Activated naive CD8-positive, alpha-beta T cell treated with anti-CD3 and anti-CD28 coated beads for 36 hours (primary cell): ENCODE measurements at places on chromosomes 4 and X. TPM values are rescaled to one million over a fixed set of nuclear protein-coding genes. Genes with fewer than 3 reads are reported as not detected.
A peak's percentile ranks its signal among the peaks of the same experiment; 100 is the strongest.

DNA sequence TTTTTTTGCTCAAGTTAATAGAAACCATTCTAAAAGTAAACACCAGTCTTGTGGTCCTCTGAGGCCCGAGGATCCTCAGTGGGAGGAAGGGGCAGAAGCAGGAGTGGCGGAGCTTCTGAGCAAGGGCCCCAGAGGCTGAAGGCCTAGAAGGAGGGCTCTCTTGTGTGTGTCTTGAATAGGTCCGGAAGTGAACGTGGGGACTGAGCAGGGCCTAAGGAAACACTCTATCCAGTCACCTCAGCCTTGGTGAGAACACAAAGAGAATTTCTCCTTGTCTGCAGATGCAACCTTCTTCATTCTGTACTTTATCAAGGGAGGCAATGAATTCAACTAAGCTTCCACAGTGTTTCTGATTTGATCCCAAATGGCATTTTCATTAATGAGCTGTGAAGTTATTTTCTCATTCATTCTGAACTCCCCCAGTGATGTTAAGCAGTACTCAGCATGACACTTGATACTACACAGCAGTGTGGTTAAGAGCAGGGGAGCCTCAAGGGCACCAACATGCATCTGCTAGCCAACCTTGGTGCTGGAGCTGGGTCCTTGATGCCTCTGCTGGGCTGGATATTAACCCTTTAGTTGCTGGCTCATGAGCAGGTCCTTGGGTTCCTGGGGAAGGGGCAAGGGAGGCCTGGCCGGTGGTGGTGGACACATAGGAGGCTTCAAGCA lies 64.7 kb downstream of the RBM47 start:
- no peaks in the 10 kb centered on the region for H3K36me3 ChIP-seq
- no peaks in the 10 kb centered on the region for H3K27me3 ChIP-seq
- H3K27ac ChIP-seq, result no peak overlapping the region
- DNase-seq, result no peak
- no peak overlapping the region for H3K4me3 ChIP-seq

The DOK7 gene
- total RNA-seq, result not detected

DNA sequence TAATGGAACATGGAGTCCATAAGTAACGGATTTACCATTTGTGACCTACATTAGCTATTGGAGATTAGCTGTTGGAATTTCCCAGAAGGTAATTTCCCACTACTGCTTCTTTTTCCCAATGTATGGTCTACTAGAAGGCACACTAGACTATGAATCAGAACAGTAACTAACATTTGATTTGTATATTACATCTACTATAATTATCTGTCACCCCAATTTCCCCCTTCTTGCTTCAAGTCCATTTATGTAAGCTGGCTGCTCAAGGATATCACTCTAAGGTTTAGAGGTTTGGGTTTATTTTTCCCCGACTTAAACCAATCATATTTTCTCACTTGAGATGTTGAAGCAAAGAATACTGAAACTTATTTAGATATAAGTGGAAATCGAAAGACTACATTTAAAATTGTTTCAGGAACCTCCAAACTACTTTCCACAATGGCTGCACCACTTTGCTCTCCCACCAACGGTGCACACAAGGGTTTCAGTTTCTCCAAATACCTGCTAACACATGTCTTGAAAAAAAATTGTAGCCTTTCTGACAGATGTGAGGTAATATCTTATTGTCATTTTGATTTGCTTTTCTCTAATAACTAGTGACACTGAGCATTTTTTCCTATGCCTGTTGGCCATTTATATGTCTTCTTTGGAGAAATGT lies 33.3 kb upstream of the H2AZ1 start:
- no peaks in the 10 kb centered on the region for H3K4me1 ChIP-seq
- no peaks in the 10 kb centered on the region for H3K36me3 ChIP-seq
- no peaks in the 10 kb centered on the region for H3K27me3 ChIP-seq
- no peak overlapping the region for H3K27ac ChIP-seq
- H3K4me3 ChIP-seq, result no peak overlapping the region
- no peak for DNase-seq

GRCh38 chr4:141845901-141846300 lies 209.5 kb downstream of the IL15 start:
- DNase-seq, result no peak
- H3K36me3 ChIP-seq, result no peaks in the 10 kb centered on the region
- no peak overlapping the region for H3K4me3 ChIP-seq
- H3K27me3 ChIP-seq, result no peaks in the 10 kb centered on the region
- H3K27ac ChIP-seq, result no peak overlapping the region
- H3K4me1 ChIP-seq, result no peaks in the 10 kb centered on the region

The CACNA1F gene
- 0.72 TPM for total RNA-seq

DNA sequence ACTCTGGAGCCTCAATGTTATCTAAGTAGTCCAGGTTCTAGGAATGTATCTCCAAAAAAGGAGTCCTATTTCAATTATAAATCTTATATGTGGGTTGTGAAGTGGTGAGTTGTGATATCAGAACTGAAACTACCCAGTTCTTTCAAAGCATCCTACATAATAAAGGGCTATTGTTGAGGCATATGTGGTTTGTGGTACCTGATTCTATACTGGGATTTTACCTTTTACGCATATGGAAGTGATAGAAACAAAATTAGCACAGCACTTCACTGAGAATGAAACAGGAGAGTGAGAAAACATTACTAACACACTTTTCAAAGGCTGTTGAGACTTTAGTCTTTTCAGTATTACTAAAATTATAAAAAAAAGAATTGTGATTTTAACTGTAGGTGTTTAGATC lies 417.7 kb upstream of the GALNT7 start:
- no peaks in the 10 kb centered on the region for H3K27me3 ChIP-seq
- no peaks in the 10 kb centered on the region for H3K36me3 ChIP-seq
- DNase-seq, result no peak

The TEX13D gene
- not detected for total RNA-seq

DNA sequence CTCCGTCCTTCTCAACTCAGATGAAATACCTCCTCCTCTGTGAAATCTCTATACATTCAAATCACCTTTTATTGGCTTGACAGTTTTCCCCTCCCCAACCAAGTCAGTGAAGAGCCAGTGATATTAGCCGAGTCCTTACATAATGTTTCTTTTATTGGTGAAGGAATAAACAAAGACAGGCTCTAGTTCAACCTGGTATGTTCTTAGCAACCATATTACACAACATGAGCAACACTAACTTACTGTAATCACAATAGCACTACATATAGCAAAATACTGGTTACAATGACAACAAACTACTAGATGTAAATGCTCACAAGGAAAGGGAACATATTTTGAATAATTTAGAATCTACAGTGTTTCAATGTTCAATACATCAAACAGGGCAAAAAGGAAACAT lies 19.9 kb downstream of the DHX15 start:
- no peaks in the 10 kb centered on the region for H3K27me3 ChIP-seq
- H3K36me3 ChIP-seq, result peaks cover 68% of the 10 kb centered on the region
- no peak overlapping the region for H3K4me3 ChIP-seq
- H3K27ac ChIP-seq, result no peak overlapping the region
- peaks cover 48% of the 10 kb centered on the region for H3K4me1 ChIP-seq
- no peak for DNase-seq

DNA sequence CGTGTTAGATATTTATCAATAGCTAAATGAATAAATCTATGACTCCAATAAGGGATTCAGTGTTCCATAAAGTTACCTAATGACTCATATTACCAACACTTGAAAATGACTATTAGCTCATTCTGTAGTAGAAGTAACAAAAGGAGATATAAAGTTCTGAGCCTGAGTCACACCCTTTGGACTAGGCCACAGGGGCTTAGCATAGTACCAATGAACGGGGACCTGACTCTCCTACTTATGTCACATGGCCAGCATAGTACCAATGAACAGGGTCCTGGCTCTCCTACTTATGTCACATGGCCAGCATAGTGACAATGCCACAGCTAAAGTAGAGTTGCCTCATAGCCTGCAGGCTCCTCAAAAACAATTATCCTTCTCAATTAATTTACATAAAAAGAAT lies 43.7 kb downstream of the MAGEB16 start:
- no peak for DNase-seq
- H3K27ac ChIP-seq, result no peak overlapping the region
- no peaks in the 10 kb centered on the region for H3K4me1 ChIP-seq
- H3K27me3 ChIP-seq, result no peaks in the 10 kb centered on the region
- no peaks in the 10 kb centered on the region for H3K36me3 ChIP-seq
- no peak overlapping the region for H3K4me3 ChIP-seq

DNA sequence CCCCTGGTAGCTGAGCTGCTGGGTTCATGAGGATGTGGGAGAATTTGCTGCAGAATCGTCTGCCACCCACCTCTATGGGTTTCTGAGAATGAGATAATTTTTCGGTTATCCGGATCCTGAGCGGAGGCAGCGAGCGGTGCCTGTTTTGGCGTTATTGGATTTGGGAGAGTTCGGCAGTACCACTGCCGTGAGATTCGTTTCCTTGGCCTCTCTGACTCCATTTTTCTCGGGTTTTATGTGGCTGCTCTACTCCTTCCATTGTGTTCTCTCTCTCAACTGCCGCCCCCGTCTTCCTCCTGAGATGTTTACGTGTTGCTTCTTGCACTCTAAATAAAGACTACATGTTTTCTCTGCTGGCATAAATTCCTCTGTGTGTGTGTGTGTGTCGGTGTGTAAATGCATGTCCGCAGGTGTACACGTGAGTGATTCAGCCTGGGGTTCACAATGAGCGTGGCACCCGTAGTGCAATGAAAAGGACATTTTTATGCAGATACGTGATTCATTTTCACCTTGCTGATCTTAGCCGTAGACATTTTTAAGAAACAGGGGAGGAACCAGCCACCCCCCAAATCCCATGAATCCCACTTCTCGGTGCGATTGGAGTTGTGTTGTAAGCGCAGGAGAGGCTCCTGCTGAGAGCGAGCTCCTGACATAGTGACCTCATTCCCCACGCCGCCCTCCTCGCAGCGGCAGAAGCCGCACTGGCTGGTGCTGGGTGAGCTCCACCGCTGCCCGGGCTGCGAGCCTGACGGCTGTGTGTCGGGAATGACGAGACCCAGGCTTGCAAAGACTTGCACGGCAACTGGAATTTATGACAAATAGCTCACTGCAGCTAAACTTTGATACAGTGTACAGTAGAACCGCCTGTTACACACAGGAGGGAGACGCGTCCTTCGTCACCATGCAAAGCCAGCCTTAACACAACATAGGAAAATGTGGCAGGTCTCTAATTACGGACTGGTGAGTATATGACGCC lies 82.2 kb downstream of the STOX2 start:
- no peaks in the 10 kb centered on the region for H3K4me1 ChIP-seq
- peaks cover 6% of the 10 kb centered on the region for H3K27me3 ChIP-seq
- H3K36me3 ChIP-seq, result no peaks in the 10 kb centered on the region
- DNase-seq, result no peak
- no peak overlapping the region for H3K27ac ChIP-seq

- no peak overlapping the region for H3K4me3 ChIP-seq
- H3K36me3 ChIP-seq, result no peaks in the 10 kb centered on the region
- no peaks in the 10 kb centered on the region for H3K27me3 ChIP-seq
- no peak for DNase-seq
- no peak overlapping the region for H3K27ac ChIP-seq
Measured at GRCh38 chrX:114221445-114221844, 362.4 kb upstream of the HTR2C start.

DNA sequence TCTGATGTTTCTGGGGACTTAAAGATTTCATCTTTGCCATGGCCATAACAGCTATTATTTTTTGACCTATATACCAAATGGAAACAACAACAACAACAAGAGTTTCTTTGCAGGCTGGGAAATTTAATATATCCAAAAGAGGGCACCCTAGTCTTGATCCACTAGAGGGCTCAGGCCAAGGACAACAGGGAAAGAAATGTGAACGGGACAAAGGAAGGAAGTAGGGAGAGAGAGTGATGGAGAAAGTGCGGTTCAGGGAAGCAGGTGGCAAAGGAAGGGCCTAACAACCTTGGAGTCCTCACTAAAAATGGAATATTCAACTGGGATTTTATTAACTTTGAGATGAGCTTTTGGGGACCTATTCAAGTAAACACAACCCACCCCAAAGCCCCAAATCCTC lies 67.8 kb upstream of the SCML1 start:
- H3K27ac ChIP-seq, result peak overlapping the region; percentile 54
- peaks cover 6% of the 10 kb centered on the region for H3K27me3 ChIP-seq
- H3K36me3 ChIP-seq, result peaks cover 30% of the 10 kb centered on the region
- no peak for DNase-seq
- H3K4me1 ChIP-seq, result peaks cover 13% of the 10 kb centered on the region
- H3K4me3 ChIP-seq, result no peak overlapping the region

GRCh38 chr4:102315532-102315931 lies 29.8 kb downstream of the SLC39A8 start:
- no peaks in the 10 kb centered on the region for H3K27me3 ChIP-seq
- no peak overlapping the region for H3K27ac ChIP-seq
- no peak overlapping the region for H3K4me3 ChIP-seq

The SLITRK2 gene
- total RNA-seq, result not detected

DNA sequence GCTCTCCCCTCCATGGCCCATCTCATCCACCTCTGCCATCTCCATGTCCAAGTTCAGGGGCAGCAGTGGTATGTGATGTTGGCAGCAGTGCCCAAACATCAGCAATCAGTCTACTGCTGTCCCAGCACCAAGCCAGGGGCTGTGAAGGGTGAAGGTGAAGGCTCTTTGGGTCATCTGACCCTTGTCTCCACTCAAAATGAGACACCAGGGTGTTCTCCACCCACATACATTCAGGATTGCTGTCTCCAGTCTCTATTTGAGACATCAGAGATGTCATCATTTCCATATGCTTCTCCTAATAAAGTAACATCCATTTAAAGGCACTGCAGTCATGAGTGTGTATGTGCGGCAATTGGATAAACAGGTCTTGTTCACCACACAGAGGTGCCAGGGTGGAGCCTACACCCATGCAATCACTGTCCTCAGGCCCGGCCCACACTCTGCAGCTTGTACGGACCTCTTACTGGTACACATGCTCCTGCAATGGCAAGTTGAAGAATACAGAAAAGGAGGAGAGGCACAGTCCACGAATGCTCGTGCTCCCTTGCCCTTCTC lies 22.2 kb downstream of the MAML3 start:
- H3K27me3 ChIP-seq, result no peaks in the 10 kb centered on the region
- peaks cover 41% of the 10 kb centered on the region for H3K4me1 ChIP-seq
- peak overlapping the region; percentile 10 for H3K27ac ChIP-seq
- H3K4me3 ChIP-seq, result peak overlapping the region; percentile 16
- peak; percentile 14 for DNase-seq
- peaks cover 5% of the 10 kb centered on the region for H3K36me3 ChIP-seq

- no peak for DNase-seq
- H3K4me3 ChIP-seq, result no peak overlapping the region
- H3K4me1 ChIP-seq, result no peaks in the 10 kb centered on the region
- H3K36me3 ChIP-seq, result peaks cover 2% of the 10 kb centered on the region
Measured at GRCh38 chr4:177728361-177729152, 286.3 kb upstream of the AGA start.

- peaks cover 60% of the 10 kb centered on the region for H3K4me1 ChIP-seq
- H3K27ac ChIP-seq, result peak overlapping the region; percentile 66
- H3K27me3 ChIP-seq, result no peaks in the 10 kb centered on the region
- DNase-seq, result no peak
- peaks cover 36% of the 10 kb centered on the region for H3K36me3 ChIP-seq
Measured at GRCh38 chr4:6926681-6927478, 17.3 kb downstream of the TBC1D14 start.

GRCh38 chrX:19964017-19964710 lies 26.7 kb downstream of the BCLAF3 start:
- DNase-seq, result peak; percentile 30
- H3K27me3 ChIP-seq, result no peaks in the 10 kb centered on the region
- H3K27ac ChIP-seq, result no peak overlapping the region
- peaks cover 13% of the 10 kb centered on the region for H3K4me1 ChIP-seq

The ATP2B3 gene
- not detected for total RNA-seq

The SAGE1 gene
- not detected for total RNA-seq
